ENCODE measurements at places on chromosomes 12 and 14.

GRCh38 chr14:65462411-65462810 is 49.9 kb downstream of the FUT8 start:
- DNase-seq = no peak

DNA sequence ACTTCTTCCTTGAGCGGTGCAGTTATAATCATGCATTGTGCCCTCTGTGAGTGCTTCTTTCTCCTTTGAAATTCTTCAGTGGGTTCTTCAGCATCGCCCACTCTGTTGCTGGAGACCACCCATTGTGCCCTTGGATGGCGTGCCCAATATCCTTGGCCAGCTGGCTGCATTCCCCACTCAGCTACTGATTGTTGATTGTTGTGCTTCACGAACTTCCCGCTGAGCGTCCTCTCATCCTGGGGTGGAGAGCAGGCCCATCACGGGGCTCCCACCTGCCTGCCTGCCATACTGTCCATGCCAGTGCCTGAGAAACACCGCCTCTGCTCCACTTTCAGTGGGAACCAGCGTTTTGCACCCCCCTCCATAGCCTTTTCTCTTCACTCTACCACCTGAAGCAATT is 8.6 kb upstream of the SSTR1 start:
- no peak for DNase-seq

DNA sequence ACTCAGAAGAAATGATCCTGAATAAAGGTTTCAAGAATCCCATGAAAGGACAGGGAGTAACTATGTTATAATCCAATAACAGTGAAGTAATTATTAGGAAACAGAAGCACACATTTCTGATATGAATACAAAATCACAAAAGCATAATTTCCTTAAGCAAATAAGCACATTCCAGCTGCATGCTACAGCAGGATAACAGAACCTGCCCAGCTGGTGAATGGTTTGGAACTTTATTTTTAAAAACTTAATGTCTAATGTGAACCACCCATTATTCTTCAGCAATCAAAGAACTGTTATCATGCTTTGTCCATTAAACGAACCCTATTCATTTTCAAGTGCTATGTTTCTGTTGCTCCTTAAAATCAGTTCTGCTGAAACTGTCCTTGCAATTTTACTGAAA is 13.4 kb downstream of the SPTLC2 start:
- no peak for DNase-seq

DNA sequence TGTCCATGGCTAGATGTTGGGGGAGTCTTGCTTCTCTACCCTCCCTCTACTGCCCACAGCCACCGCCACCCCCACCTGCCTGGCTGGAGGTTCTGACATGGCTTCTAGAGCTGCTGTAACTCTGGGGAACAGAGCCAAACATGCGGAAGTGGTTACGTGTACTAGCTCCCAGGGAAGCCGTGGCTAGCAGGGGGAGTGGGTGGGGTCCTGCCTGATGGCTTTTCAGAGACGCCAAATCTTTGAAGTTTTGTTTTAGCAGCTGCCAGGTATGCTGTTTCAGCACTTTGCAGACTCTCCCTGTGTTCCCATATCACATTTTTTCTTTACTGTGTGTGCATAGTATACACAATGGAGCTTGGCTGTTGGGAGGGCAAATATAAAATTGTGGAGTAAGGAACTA is 150.3 kb downstream of the TGFB3 start:
- DNase-seq = no peak

DNA sequence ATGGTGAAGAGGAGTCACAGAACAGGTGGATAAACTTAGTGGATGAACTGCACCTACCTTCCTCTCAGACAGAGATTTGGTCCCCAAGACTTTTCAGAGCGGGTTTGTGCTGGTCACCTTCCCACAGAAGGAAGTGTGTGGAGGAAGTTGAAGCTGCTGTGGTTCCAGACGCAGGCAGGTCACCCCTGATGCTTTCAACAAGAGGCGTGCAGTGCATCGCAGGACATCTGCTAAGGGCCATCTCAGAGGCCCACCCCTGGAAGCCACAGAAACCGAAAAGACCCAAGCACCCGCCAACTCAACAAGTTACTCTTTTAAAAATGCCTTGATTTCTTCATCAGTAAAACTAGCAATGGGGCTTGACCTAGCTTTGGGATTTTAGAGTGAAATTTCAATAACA is 1.0 kb upstream of the GPX2 start:
- DNase-seq = no peak

- no peak for DNase-seq
Measured at GRCh38 chr12:52675301-52675701, 4.9 kb downstream of the KRT1 start.

- DNase-seq = no peak
Measured at GRCh38 chr12:106910202-106910601, 45.5 kb upstream of the TMEM263 start.

DNA sequence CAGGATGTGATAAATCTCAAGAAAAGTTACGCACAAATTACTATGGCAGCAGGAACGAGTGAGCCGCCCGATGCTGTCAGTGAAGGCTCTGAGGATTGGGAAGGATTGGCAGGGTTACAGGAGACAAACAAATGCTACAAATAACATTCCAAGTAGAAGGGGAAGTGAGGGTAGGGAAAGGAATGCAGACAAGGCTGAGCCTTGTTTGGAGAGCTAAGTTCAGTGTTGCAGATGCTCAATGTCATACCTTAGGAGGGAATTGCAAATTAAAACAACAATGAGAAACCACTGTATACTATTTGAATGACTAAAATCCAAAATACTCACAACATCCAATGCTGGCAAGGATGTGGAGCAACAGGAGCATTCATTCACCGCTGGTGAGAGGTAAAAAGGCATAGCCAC is 1.3 kb downstream of the CLEC9A start:
- no peak for DNase-seq

- no peak for DNase-seq
Measured at GRCh38 chr12:92988622-92989130, 59.6 kb upstream of the EEA1 start.
